PC-3 (cell line): ENCODE measurements at places on chromosomes 1 and 21. TPM values are rescaled to one million over a fixed set of nuclear protein-coding genes. Genes with fewer than 3 reads are reported as not detected.

Gene PLA2G2F
- 0.18 TPM in 1 of 2 replicates, not detected in the other for total RNA-seq

Gene KRTAP19-8
- total RNA-seq = not detected in 2 replicates

Gene PEA15
- total RNA-seq = 90.3 and 128 TPM in 2 replicates

Gene MR1
- total RNA-seq = 3.4 and 4.4 TPM in 2 replicates

Gene TPTE
- total RNA-seq = not detected in 2 replicates

DNA sequence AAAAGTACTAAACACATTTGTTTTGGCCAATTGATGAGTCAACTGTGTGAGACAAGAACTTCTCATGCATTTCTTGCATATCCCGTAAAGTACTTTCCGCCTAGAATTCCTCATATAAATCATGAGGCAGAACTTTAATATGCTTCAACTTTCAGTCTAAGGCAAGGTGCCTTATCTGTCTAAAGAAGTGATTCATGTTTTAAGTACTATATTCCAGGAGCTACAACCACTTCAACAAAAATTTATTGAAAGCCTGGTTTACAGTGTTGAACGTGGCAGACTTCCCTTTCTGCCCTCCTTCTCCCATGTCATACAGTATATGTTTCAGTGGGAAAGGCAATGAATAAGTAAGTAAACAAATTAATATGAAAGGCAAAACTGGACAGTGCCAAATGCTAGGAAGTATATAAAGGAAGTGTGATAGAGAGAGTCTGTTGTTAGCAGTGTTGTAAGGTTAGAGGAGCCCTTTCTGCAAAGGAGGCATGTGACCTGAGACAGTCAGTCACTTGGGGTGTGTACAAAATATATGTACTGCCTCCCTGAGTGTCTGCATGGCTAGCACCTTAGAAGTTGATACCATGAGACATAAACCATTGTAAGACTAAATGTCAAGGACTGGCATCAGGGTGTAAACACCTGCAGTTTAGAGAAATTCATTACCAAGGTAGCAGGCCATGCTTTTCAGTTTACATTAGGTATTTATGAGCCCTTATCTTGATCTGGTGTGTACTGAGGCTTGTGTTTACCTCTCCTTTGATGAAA lies 362.2 kb downstream of the SRGAP2C start:
- no peaks in the 10 kb centered on the region for H3K27me3 ChIP-seq
- peaks cover 11% of the 10 kb centered on the region for H3K4me1 ChIP-seq
- H3K27ac ChIP-seq = peak overlapping the region; percentile 55
- DNase-seq = peak; percentile 93
- no peak overlapping the region for H3K4me3 ChIP-seq
- H3K36me3 ChIP-seq = no peaks in the 10 kb centered on the region

- H3K36me3 ChIP-seq = no peaks in the 10 kb centered on the region; the same call in 1 of the 2 replicates
- H3K4me1 ChIP-seq = no peaks in the 10 kb centered on the region
- H3K4me3 ChIP-seq = no peak overlapping the region
- H3K27me3 ChIP-seq = no peaks in the 10 kb centered on the region
These were observed 4.8 kb upstream of the PTCH2 start for GRCh38 chr1:44847845-44848244.

DNA sequence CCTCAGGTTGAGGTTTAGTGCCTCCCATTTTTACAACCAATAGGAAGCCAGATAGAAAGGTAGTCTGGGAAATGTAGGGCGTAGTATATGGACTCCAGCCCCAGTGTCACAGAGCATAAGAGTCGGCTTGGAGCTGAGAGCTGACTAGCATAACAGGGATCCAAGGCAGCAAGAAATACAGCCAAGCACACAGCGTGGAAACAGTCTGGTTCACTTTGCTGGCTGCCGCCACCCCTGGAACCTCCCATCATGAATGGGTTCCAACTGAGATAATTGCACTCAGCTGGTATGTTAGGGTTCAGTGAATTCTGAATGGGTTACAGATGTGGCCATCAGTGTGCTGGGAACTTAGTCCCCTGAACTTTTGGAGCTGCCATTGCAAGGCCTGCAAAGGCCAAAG lies 76.7 kb upstream of the GPR88 start:
- H3K27me3 ChIP-seq = no peaks in the 10 kb centered on the region
- H3K36me3 ChIP-seq = no peaks in the 10 kb centered on the region; the same call in 1 of the 2 replicates
- H3K27ac ChIP-seq = no peak overlapping the region
- DNase-seq = no peak
- H3K4me3 ChIP-seq = no peak overlapping the region

- H3K27ac ChIP-seq = peak overlapping the region; percentile 91
- H3K4me1 ChIP-seq = peaks cover 47% of the 10 kb centered on the region
- DNase-seq = peak; percentile 85
- peaks cover 6% of the 10 kb centered on the region; the same call in 1 of the 2 replicates for H3K36me3 ChIP-seq
- H3K27me3 ChIP-seq = no peaks in the 10 kb centered on the region
These were observed 1.5 kb upstream of the COX20 start for GRCh38 chr1:244833734-244834542.

GRCh38 chr1:200483491-200484143 lies 73.8 kb upstream of the ZNF281 start:
- peak overlapping the region; percentile 86 for H3K27ac ChIP-seq
- H3K27me3 ChIP-seq = no peaks in the 10 kb centered on the region
- peak; percentile 100 for DNase-seq
- peak overlapping the region; percentile 23; the same call in 1 of the 2 replicates for H3K4me3 ChIP-seq
- H3K36me3 ChIP-seq = no peaks in the 10 kb centered on the region

DNA sequence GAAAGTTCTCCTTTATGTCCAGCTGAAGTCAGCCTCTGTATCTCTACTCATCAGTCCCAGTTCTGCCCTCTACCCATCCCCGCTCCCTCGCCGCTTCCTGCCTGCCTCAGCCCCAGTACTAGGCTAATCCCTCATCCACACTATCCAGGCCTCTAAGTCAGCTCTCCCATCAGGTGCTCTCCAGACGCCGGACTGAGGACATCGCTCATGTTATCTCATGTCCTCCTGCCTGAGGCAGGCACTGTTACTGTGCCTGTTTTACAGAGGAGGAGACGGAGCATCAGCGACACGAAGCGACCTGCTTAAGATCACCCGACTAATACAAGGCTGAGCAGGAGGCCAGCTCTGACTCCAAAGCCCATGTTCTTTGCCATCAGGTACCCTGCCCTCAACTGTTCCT lies 57.3 kb upstream of the RUNX3 start:
- no peaks in the 10 kb centered on the region for H3K4me1 ChIP-seq
- H3K27me3 ChIP-seq = peaks cover 40% of the 10 kb centered on the region
- no peak overlapping the region for H3K27ac ChIP-seq
- no peak overlapping the region for H3K4me3 ChIP-seq

- no peak for DNase-seq
- H3K27me3 ChIP-seq = no peaks in the 10 kb centered on the region
- peaks cover 35% of the 10 kb centered on the region for H3K4me1 ChIP-seq
- H3K36me3 ChIP-seq = no peaks in the 10 kb centered on the region
These were observed 3.9 kb downstream of the COL18A1 start for GRCh38 chr21:45408801-45409261.

DNA sequence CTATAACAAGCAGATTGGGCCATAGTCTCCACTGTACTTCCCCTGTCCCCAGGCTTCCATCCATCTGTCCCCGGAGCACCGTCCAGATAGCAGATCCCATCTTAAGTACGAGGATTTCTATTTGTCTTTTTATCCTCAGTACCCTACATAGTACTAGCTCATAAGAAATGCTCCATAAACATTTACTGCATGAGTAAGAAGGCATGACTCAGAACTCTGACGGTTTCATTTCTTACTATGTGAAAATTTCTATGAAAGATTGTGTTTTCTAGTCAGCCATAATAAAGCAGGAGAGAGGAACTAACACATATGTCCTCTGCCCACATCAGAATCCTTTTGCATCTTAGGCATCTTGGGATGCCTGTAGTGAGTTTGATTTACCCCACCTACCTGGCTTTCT lies 49.5 kb downstream of the CHD1L start:
- H3K36me3 ChIP-seq = peaks cover 93% of the 10 kb centered on the region
- H3K27ac ChIP-seq = peak overlapping the region; percentile 94
- peak; percentile 93 for DNase-seq

DNA sequence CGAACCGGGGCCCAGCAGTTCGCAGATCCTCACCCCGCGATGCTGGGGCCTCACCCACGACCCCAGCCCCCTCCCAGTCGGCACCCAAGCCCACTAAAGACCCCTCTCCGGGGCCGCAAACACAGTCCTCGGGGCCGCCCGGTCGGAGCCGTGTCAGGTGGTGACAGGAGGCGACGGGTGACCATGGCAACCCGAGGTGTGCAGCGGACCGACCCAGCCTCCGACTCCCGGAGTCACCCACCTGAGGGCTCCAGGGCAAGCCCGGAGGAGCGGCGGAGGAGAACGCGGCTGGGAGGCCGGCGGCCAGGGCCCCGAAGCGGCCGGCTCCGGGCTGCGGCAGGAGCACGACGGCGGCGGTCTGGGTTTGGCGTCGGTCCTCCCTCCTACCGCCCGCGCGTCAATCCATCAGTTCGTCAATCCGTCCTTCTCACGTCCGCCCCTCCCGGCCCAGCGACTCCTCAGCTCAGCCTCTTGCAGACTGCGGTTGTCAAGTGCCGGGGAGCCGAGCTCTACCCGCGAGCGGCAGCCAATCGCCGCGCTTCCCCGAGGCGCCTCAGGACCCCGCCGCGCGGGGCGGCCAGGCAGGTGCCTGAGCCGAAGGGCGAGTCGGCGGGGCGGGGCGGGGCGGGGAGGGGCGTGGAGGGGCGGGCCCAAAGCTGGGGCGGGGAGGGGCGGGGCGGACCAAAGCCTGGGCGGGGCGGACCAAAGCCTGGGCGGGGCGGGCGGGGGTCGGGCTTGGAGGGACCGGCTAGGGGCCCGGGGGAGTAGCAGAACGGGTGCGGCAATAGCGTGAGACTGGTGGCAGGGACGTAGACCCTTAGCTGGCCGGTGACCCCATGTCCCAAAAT lies at the start of gene WDR47:
TSS of gene WDR47 (minus strand) at position 482 of the 848 bp plus-strand sequence. CDS start 18,590 bp downstream, outside the sequence.
- H3K36me3 ChIP-seq = no peaks in the 10 kb centered on the region
- 0 out of 2 replicates have a peak within 1 kb of the TSS, but pooled peaks have one; percentile 3 for H3K27ac ChIP-seq
- peak; percentile 96 for DNase-seq
- peaks cover 6% of the 10 kb centered on the region; the same call in 1 of the 2 replicates for H3K4me1 ChIP-seq

DNA sequence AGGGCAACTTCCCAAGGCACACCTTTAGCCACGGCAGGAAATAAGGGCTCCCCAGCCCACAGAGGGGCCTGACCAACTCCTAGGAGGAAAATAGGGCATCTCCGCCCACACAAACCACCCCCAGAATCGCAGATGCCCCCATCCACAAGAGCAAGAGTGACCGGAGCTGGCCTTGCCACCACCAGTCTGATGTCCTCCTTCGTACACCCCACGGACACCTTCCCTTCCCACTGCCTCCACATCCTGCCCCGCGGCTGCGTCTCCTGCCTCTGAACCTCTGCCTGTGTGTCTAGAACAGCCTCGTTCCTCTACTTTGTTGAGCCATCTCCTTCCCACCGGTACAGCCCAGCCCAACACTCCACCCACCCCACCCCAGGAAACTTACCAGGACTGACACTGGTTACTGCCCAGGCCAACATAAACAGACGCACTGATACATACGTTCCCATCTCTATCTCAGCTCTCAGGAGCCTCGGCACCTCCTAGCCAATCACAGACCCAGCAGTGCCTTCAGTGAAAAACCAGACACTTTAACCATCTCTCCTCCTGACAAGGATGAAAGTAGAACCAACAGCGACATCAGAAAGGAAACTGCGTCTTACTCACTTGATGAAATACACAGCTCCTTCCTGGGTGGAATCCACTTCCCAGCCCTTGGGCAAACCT lies 7.6 kb upstream of the PLEKHA6 start:
- no peak overlapping the region for H3K4me3 ChIP-seq
- H3K27me3 ChIP-seq = no peaks in the 10 kb centered on the region
- peaks cover 36% of the 10 kb centered on the region for H3K36me3 ChIP-seq
- peaks cover 21% of the 10 kb centered on the region; the same call in 1 of the 2 replicates for H3K4me1 ChIP-seq
- no peak for DNase-seq
- H3K27ac ChIP-seq = 0 out of 2 replicates have a peak overlapping the region, but pooled peaks have one; percentile 6

- H3K4me3 ChIP-seq = no peak within 1 kb of the TSS
- H3K27me3 ChIP-seq = no peaks in the 10 kb centered on the region
- DNase-seq = no peak
- no peak within 1 kb of the TSS for H3K27ac ChIP-seq
- H3K36me3 ChIP-seq = no peaks in the 10 kb centered on the region
- H3K4me1 ChIP-seq = peaks cover 15% of the 10 kb centered on the region
These were observed at the start of gene C1QC for GRCh38 chr1:22643381-22643780. C1QC (plus strand) TSS chr1:22643633; CDS start chr1:22644024, 391 bp downstream.

DNA sequence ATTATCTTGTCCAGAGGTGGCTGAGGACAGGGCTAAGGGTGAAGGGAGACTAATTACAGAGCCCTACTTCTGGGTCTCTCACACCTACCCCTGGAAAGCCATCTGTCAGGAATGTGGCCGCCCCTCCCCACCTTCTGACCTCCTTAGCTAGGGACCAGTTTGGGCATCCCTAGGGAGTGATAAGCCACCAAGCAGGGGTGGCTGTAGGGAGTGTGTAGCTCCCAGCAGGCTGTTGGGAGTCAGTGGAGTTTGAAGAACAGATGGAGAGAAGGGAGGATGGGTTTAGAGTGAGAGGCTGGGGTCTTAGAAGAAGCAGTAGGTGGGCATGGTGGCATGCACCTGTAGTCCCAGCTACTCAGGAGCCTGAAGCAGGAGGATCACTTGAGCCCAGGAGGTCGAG lies 808 bp upstream of the SERINC2 start:
- no peak for DNase-seq
- peaks cover 26% of the 10 kb centered on the region for H3K4me1 ChIP-seq
- peak overlapping the region; percentile 99; the same call in 1 of the 2 replicates for H3K4me3 ChIP-seq
- H3K36me3 ChIP-seq = no peaks in the 10 kb centered on the region
- no peaks in the 10 kb centered on the region for H3K27me3 ChIP-seq
- no peak overlapping the region for H3K27ac ChIP-seq

DNA sequence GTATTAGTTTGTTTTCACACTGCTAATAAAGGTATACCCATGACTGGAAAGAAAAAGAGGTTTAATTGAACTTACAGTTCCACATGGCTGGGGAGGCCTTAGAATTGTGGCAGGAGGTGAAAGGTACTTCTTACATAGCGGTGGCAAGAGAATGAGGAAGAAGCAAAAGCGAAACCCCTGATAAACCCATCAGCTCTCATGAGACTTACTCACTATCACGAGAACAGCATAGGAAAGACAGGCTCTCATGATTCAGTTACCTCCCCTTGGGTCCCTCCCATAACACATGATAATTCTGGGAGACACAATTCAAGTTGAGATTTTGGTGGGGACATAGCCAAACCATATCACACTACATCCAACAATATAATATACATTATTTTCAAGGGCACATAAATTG lies 145.7 kb upstream of the BARHL2 start:
- H3K27me3 ChIP-seq = no peaks in the 10 kb centered on the region
- DNase-seq = no peak
- no peak overlapping the region for H3K27ac ChIP-seq
- H3K4me1 ChIP-seq = no peaks in the 10 kb centered on the region
